ENCODE measurements at places on chromosomes 5 and 9.

GRCh38 chr9:93354451-93354850, 97.0 kb upstream of the FAM120A start:
- no peak for DNase-seq

GRCh38 chr5:126445502-126446174, 22.4 kb downstream of the GRAMD2B start:
- no peak for DNase-seq

DNA sequence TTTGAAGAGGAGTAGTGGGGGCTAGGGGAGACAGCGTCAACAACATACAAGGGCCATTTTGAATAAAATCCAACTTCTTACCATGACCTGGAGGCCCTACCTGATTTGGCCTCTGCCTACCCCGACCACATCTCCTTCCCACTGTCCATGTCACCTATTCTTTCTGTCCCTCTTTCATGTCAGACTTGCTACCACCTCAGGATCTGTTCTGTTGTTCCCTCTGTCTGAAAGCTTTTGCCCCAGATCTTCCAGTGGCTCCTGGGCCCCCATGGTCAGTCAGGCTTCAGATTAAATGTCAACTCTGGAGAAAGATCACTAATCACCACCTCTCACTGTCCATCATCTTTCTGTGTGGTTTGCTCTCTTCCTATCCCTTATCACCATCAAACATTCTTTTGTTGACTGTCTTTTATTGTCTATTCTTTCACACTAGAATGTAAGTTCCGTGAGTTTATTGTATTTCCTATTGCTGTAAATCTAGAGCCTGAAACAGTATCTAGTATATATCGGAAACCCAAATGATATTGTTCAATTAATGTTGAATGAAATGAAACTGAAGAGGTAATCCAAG, 31.2 kb upstream of the APC start:
- no peak for DNase-seq

GRCh38 chr9:130243882-130244170, 21.7 kb upstream of the HMCN2 start:
- DNase-seq: no peak

DNA sequence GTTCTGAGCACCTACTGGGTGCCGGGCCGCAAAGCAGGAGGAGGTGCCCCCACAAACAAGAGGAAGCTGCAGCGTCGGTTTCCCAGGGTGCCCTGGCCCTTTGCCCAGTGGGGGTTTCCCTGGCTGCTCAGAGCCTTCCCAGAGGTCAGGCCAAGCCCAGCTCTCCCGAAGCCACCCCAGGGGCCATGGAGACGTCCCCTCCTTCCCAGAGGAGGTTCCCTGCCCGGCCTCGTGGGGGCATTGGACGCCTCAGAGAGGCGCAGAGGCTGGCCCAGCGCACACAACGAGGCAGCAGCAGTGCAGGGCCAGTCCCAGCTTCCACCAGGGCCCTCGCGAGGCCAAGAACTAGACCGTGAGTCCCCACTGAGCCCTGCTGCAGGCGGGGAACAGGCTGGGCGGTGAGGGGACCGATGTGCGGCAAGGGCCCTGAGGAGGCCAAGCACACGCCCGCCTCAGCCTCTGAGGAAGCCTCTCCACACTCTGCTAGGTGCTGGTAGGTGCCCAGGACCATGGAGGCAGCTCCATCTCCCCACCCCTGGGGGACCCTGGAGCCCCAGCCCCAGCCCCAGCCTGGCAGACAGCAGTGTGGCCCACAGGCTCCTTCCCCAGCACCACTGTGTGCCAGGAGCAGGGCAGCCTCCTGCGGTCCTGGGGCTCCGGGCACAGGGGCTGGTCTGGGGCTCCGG, 7.0 kb downstream of the DIPK1B start:
- DNase-seq: no peak

DNA sequence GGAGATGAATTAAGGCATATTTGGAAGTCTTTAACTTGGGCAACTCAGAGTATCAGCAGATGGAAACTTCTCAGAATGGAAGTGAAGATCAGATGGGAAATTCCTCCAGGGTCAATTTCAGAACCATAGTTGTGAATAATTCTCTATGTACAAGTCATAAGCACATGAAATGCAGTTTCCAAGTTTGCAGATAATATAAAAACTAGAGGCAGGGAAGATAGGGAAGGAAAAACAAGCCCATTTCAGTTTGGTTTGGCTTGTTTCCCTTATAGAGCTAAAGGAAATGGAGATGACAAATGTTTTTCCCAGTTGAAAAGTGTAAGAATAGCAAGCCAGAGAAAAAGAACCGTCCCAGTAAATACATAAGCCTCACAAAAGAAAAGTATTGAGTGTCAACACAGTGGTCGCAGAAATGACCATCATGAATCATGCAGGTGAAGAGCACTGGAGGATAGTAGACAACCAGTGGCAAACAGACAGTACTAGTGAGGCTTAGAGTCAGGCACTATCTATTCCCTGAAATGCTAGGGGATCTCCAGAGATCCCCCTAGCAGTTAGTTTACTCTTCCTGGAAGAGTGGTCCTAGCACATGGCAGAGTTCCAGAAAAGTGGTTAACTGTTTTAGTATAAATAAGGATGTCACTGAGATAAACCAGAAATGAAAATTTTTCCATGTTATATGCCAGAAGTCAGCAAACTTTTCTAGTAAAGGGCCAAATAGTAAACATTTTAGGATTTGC, 245.9 kb downstream of the SAXO1 start:
- DNase-seq: no peak

- DNase-seq: no peak
Observed at GRCh38 chr5:98964621-98965020, 35.8 kb upstream of the CHD1 start.

DNA sequence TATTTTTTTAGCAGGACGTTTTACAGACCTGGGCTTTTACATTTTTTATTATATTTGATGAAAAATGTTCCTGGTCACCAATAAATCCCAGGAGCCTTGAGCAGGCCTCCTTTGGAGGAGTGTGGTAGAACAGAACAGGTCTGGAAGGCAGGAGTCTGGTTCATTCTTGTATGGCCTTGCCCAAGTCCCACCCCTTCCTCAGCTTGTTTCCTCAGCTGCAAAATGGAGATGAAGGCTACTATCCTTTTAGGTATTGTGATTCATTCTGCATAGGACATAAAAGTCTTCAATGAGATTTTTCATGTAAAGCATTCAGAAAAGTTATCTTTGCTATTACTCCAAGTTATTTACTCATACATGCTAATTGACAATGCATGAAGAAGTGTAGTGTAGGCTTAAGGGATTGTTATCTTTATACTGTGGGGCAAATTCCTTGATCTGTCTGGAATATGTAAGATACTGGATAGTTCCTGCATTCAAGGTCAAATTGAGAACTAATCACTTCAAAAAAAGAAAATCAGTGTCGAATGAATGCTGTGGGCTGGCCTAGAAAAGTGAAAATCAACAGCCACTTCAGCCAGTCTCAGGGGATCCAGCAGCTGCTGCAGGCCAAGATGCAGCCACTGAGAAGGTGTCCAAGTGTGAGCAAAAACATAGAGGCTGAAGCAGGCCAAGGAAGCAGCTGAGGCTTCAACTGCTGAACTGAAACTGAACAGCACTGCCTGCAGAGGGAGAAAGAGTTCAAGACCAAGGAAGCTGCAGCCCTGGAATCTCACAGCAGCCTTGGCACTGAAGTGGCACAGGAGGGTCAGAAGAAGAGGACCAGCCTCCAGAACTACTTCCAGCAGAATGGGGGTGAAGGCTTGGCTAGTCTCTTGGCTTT, 15.5 kb upstream of the SLC36A3 start:
- peak; percentile 62 for DNase-seq
